Liver (tissue), 10 donors: ENCODE measurements at places on chromosomes 1 and 21. TPM values are rescaled to one million over a fixed set of nuclear protein-coding genes. Genes with fewer than 3 reads are reported as not detected.

DNA sequence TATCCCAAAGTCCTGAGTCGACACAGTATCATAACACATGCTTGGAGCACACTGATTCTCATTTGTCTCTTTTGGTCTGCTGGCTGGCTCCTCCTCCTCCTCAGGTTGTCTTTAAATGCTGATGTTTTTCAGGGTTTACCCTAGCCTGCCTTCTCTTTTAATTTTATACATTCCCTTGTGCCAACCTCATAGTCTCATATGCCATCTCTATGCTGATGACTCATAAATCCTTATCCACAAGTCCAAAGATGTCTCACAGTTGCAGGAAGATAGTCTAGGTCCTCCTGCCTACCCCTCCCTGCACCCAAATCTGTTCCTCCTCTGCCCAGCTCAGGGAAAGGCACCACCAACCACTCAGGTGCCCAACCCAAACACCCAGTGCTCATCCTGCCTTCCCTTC, 108.3 kb downstream of the SIPA1L2 start:
- H3K27me3 ChIP-seq = no peaks in the 10 kb centered on the region
- no peaks in the 10 kb centered on the region for H3K36me3 ChIP-seq
- H3K4me3 ChIP-seq = no peak overlapping the region
- H3K27ac ChIP-seq = no peak overlapping the region
- H3K4me1 ChIP-seq = no peaks in the 10 kb centered on the region

DNA sequence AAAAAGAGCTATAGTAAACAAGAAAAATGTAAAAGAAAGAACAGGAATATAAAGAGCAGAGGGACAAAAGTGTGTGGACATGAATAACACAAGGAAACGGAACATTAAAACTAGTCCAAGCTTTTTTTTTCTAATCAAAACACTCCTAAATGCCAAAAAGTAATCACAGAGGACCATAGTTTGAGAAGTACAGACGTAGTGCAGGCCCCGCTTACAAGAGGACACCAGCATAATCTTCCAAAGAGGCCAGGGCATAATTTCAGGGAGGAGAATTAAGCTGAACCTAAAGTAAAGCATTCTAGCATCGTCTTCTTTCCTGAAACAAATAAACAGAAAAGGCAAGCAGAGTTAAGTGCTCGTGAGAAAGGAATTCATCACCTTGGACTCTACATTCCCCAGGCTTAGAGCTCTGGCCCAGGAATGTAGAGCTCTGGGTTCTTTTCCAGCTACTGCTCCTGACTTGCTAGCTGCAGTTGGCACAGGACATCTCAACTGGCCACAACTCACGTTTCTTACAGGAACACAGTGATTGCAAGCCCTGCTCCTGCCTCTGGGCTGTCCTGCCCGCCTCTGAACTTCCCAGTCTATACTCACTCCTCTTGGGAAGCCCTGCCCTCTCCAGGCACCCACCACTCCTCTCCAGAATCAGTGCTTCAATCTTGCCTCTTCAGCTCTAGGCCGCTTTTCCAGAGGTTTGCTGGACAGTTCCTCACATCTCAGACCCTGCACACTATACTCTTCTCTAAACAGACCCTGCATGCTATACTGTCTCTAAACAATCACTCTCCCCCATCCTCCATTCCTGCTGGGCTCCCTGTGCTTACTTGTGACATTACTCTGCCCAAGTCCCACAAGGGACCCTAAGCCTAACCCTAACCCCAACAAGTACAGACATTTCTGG, 9.8 kb downstream of the RGS8 start:
- peak overlapping the region; percentile 25 for H3K27ac ChIP-seq
- no peak overlapping the region for H3K4me3 ChIP-seq
- peaks cover 7% of the 10 kb centered on the region for H3K4me1 ChIP-seq
- no peak for DNase-seq

ATP6V1G3 gene
- not detected for polyA plus RNA-seq

DNA sequence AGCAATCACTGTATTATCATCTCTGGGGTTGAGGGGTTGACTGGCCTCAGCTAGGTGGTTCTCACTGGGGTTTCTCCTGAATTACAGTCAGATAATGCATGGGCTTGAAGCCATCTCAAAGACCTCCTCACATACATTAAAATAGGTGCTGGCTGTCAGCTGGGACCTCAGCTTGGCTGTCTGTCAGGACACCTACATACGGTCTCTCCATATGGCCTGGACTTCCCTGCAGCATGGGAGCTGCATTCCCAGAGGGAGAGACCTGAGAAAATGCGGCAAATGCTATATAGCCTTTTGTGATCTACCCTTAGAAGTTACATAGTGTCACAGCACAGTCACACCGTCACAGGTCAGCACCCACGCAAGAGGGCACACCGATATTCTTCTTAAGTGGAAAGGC, 93.6 kb downstream of the TSEN15 start:
- H3K27ac ChIP-seq = no peak overlapping the region
- H3K27me3 ChIP-seq = no peaks in the 10 kb centered on the region
- no peaks in the 10 kb centered on the region for H3K4me1 ChIP-seq
- no peak for DNase-seq
- H3K4me3 ChIP-seq = no peak overlapping the region

CFAP74 gene
- polyA plus RNA-seq = not detected

GRCh38 chr1:179742717-179743678, at the start of gene FAM163A:
Gene FAM163A, plus strand, starts transcription at chr1:179743291. Its CDS starts 69,807 bp downstream, at chr1:179813098.
- H3K27ac ChIP-seq = no peak within 1 kb of the TSS
- no peak for DNase-seq
- peak within 1 kb of the TSS; percentile 39 for H3K4me3 ChIP-seq
- peaks cover 11% of the 10 kb centered on the region for H3K4me1 ChIP-seq
- H3K27me3 ChIP-seq = peaks cover 8% of the 10 kb centered on the region

DNA sequence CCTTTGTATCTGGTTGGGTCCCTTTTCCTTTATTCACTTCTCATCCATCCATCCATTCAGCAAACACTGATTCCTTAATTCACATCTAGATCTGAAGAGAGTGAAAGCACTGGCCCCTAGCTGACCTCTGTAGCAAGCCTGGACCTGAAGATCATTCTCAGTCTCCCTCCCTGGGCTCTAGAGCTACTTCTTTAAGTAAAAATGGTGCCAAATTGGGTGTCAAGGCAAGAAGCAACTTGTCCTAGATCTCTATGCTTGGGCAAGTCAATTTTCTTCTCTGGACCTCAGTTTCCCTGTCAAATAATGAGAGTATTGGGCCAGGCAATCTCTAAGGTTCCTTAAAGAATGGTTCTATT, 36.1 kb downstream of the PLXNA2 start:
- peaks cover 20% of the 10 kb centered on the region for H3K4me1 ChIP-seq
- H3K36me3 ChIP-seq = no peaks in the 10 kb centered on the region
- no peaks in the 10 kb centered on the region for H3K27me3 ChIP-seq
- no peak for DNase-seq

GRCh38 chr21:40616377-40616704, 230.6 kb downstream of the DSCAM start:
- H3K4me3 ChIP-seq = no peak overlapping the region
- H3K27ac ChIP-seq = no peak overlapping the region
- no peaks in the 10 kb centered on the region for H3K36me3 ChIP-seq
- no peak for DNase-seq
- H3K4me1 ChIP-seq = no peaks in the 10 kb centered on the region

IER5 gene
- 1.9 TPM for polyA plus RNA-seq
